ENCODE measurements at places on chromosomes 4 and X.

- no peak for DNase-seq
Measured at GRCh38 chrX:40943093-40943641, 142.1 kb upstream of the USP9X start.

GRCh38 chr4:10088135-10089010, 28.2 kb downstream of the WDR1 start:
- DNase-seq, result no peak

DNA sequence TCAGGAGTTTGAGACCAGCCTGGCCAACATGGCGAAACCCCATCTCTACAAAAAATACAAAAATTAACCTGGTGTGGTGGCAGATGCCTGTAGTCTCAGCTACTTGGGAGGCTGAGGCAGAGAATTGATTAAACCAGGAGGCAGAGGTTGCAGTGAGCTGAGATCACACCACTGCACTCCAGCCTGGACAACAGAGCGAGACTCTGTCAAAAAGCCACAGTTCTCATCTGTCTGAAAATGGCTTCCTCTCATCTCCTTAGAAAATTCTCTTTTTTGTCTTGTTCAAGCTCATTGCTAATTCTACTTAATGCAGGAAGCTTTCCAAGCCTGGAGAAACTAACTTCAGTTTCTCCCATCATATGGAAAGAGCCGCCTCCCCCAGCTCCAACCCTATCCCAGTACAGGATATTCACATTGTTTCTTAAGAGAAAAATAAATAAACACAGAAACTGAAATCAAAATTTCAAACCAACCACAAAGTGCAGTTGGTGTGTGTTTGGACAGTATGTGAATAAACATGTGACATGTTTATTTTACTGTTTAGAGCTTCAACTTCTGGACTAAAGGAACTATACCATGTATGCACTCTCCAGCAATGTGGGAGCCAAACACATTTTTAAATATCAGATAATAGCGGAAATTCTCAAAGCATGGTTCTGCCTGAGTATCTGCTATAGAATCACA, 55.0 kb upstream of the GAB1 start:
- no peak for DNase-seq

GRCh38 chr4:155759372-155760252, 791 bp downstream of the GUCY1B1 start:
- peak; percentile 29 for DNase-seq

DNA sequence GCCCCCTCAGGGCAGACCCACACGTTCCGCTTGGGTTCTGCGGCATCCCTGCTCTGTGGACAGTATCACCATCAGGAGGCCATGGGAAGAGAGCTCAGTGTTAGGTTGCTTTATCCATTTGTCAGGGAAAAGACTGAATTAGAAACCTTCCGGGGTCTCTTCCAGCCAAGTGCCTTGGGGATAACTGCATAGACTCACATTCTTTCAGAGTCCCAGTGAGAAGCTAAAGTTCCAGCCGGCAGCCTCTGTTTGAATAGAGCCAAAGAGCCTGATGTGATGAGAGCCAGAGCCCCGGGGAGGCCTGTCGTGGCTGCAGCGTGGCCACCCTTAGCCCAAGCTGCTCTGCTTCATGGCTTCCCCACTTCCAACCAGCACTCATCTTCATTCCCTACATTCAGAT, 85.2 kb downstream of the FHDC1 start:
- no peak for DNase-seq

DNA sequence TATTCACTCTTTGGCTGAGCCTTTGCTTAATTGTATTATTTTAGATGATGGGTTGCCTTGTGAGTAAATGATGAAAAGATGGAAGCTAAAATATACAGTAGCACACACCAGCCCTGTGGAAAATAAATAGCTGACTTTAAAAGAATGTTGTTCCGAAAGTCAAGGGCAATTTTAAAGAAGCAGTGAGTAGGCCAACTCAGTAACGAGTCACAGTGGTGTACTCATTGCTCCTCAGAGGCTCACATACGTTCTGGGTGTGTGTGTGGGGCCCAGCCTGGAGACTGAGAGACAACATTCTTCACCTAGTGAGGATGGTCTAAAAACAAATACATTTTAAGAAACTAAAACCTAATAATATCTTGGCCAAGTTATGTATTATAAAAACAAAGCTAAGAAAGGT, 640.3 kb downstream of the TRIML1 start:
- DNase-seq, result no peak

DNA sequence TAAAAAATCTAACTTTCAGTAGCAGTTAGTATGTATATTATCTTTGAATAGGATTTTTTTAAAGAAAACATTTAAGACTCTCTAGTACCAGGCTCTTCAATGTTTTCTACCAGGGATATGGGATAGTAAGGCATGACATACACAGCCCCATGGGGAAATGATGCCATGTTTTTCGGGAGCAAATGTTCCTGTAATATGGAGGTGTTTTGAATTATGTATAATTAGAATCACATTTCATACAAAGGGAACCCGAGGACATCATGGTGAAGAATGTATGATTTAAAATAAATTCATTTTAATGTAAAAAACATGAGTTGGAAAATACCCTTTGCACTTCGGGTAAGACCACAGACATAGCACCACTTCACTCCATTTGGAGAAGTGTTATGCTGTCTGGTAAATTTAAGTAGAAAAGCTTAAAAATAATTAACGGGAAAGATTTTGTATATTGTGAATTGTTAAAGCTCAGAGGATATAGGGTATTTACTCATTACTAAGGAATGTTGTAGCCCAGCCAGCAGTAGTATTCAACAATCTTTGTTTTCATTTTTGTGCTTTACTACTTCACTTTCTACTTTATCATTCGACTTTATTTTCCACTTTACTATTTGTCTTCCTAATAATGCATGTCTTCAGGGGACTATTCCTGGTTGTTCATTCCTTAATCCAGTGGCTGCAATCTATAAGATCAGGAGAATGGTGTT, 2050.7 kb downstream of the ARAP2 start:
- no peak for DNase-seq

GRCh38 chrX:134634691-134635090, 23.6 kb downstream of the PLAC1 start:
- no peak for DNase-seq

- DNase-seq, result no peak
Measured at GRCh38 chr4:137659431-137659830, 127.1 kb upstream of the PCDH18 start.

DNA sequence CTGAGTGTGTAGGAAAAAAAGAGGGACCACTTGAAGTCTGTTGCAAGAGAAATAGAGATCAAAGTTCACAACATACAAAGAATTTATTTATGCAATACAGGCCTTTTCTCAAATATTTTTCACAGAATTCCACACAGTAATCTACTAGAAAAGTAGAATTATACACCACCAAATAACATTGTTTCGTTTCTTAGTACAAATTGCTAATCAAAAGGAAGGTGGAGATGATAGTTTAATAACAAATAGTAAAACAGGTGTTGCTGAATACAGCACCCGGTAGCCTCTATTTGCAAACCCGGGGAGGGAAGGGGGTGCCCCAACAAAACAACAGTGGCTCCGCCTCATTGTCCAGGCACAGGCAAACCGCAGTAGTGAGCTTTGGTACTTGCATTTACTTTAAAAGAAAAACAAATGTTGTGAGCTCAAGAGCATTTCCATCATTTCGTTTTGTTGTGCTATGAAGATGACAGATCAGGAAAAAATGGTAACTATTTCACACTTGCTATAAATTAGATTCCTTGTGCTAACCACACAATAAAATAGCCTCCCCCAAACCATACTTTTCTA, 186.4 kb downstream of the DCLK2 start:
- DNase-seq, result no peak

DNA sequence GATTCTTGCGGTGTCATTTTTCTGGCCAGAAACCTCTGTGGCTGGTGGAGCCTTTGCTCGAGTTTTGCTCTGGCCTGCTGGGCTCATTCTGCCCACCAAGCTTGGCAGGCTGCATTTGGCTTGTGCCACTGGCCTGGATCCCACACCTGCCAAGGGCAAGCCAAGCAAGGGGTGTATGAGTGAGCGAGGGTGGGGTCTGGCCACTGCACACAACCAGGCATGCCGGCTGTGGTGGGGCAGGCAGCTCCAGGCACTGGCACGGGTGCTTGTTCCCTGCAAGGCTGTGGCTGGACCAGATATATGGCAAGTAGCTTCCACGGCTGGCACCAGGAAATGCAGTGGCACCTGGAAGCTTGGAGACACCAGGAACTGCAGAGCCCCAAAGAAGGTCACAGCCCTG, 68.6 kb upstream of the PPP3CA start:
- no peak for DNase-seq
